Fibroblast of skin of right quadriceps (primary cell): ENCODE measurements at places on chromosomes 3 and 15.

DNA sequence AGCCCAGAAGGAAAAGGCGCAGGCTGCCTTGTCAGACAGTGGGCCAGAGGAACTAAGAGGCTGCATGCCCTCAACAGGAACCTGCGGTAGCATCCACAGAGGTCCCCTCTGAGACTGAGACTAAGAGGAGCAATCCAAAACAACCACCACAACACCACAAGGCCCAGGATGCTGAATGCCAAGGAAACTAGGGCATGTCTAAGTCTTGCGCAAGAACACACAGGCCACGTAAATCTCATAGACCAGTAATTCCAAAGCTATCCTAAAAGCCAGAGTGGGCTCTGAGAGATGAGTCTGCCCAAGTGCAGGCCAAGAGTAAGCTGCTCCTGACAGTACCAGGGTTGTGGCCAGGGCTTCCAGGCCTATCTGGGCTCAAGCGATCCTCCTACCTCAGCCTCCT is 12.9 kb downstream of the MON1A start:
- DNase-seq: peak; percentile 58

- DNase-seq: no peak
These were observed 63.6 kb downstream of the OSTN start for GRCh38 chr3:191262650-191263049.

GRCh38 chr3:13277860-13278531 is 142.1 kb downstream of the NUP210 start:
- DNase-seq: no peak

GRCh38 chr3:33278163-33278562 is 921 bp downstream of the FBXL2 start:
- DNase-seq: no peak

DNA sequence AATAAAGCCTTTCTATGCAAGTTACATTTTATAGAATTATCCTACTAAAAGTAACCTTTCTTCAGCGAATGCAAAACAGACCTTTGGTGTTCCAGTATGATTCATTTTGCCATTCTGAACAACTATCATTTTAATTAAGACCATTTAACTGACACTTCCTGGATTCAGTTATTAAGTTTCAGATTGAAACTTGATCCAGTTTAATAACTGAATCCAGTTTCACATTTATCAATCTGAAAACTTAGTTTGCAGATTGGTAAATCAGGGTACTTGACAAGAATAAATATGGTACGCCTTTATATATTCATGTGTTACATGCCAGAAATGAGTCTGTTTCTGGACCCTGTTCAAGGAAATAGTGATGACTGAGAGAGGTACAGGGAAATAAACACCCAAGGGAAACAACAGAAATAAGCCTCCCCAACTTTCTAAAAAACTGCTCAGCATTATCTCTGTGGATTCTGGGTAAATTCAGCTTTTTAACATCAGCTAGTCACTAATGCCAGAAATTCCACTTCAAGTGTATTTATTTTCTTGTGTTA is 23.3 kb upstream of the NFKBIZ start:
- DNase-seq: peak; percentile 42

GRCh38 chr15:57283774-57284503 is 92.4 kb upstream of the CGNL1 start:
- no peak for DNase-seq

DNA sequence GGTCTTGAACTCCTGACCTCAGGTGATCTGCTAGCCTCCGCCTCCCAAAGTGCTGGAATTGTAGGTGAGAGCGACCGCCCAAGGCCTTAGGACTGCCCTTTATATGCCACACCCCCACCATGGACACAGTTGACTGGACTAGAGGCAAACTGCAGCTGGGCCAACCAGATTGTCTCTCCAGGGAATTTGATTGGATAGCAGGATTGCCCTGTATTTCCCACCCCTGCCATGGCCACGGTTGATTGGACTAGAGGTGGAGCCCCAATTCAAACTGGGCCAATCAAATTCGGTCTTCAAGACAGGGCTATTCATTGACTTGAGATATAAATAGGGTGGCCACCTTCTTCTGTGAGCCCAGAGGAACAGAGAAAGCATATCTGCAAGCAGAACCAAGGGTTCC is 6.9 kb upstream of the CLPX start:
- DNase-seq: peak; percentile 24

DNA sequence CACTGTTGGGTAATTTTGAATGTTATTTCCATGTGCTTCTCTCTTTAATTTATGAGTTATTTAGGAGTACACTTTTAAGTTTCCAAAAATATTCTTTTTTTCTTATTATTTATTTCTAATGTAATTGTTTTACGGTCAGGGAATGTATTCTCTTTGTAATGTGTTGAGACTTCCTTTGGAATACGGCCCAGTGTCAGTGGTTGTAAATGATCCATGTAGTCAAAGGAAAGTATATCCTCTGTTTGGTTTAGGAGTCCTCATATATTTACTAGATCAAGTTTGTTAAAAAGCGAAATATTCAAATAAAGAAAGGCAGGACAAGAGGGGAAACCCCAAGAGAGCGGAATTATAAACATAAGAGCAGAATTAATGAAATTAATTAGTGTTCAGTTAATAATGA is 49.0 kb upstream of the ADGRG7 start:
- no peak for DNase-seq

DNA sequence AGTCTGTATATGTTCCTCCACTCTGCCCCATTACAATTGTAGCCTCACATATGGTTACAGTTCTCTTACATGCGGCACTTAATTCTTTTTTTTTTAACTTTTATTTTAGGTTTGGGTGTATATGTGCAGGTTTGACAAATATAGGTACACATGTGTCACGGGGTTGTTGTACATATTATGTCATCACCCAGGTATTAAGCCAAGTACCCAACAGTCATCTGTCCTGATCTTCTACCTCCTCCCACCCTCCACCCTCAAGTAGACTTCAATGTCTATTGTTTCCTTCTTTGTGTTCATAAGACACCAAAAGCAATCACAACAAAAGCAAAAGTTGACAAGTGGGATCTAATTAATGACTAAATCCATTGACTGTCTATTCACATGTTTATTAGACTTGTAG is 144.6 kb upstream of the TP63 start:
- no peak for DNase-seq

DNA sequence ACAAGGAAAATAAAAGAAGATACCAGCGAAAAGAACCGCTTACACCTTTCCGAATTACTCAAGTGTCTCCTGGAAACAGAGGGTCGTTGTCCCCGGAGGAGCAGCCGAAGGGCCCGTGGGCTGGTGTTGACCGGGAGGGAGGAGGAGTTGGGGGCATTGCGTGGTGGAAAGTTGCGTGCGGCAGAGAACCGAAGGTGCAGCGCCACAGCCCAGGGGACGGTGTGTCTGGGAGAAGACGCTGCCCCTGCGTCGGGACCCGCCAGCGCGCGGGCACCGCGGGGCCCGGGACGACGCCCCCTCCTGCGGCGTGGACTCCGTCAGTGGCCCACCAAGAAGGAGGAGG is 325 bp downstream of the ALCAM start:
- no peak for DNase-seq

GRCh38 chr3:39644176-39644575 is 165.2 kb upstream of the MYRIP start:
- DNase-seq: peak; percentile 84

DNA sequence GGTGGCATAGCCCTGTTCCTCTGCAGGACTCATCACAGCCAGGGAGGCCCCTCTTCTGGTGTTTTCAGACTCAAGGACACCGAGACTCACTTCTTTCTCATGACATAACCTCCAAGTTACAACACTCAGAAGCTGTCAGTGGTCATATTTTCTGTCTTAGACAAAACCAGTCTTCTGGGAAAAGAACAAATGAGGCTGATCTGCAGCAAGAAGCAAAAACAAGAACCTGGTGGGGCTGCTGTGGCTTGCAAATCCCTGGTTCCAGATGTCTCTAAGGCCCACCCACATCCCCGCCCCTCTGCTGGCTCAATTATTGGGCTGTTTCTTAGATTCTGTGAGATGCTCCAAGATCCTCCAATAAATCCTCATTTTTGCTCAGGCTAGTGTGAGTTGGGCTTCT is 16.6 kb upstream of the LOXL1 start:
- DNase-seq: no peak
